ENCODE measurements at places on chromosomes 2 and 18.
A peak's percentile ranks its signal among the peaks of the same experiment; 100 is the strongest.

DNA sequence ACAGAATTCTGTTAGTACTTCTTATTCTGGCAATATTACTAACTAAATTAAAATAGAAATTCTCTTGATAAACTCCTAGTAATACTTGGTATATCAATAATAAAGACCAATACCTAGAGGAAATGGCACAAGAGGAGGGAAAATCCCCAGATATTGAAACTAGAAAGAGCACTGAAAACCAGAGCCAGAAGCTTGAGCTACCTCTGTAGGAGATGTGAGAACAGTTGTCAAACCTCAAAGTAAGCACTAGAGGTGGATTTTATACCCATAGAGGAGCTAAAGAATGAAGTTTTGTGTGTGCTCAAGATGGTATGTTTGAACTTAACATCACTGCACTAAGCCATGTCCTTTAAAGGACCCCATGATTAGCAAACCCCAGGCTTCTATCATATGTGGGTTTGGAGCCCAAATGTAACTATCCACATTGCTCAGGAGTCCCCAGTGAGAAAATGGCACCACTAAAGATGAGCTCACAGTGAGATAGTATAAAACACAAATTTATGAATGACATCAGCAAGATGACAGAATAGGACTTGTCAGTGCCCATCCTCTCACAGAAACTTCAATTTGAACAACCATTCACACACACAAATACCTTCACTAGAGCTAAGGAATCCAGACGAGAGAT is 122.1 kb downstream of the PKP4 start:
- no peak for DNase-seq

DNA sequence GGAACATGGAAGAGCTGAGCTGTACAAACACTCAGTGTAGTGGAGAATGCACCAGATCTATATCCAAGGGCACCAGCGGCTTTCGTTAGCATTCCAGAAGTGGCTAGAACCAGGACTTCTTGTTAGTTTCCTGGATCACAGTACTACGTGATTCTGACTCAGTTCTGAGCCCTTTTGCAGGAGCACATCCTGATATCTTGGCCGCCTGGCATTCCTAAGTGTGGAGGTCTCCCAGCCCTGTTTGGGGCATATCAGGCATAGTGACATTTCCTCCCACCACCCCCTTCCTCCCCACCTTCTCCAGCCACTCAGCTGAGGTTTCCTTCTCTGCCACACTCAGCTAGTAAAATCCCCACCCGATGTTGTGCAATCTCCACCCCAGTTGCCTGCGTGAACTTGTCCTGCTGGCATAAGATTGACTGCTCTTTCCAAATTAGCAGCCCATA is 63.4 kb downstream of the BMP10 start:
- DNase-seq = no peak

GRCh38 chr2:209726311-209726710 is 45.3 kb upstream of the UNC80 start:
- DNase-seq = no peak

GRCh38 chr2:173205375-173205774 is 129.7 kb downstream of the MAP3K20 start:
- no peak for DNase-seq

DNA sequence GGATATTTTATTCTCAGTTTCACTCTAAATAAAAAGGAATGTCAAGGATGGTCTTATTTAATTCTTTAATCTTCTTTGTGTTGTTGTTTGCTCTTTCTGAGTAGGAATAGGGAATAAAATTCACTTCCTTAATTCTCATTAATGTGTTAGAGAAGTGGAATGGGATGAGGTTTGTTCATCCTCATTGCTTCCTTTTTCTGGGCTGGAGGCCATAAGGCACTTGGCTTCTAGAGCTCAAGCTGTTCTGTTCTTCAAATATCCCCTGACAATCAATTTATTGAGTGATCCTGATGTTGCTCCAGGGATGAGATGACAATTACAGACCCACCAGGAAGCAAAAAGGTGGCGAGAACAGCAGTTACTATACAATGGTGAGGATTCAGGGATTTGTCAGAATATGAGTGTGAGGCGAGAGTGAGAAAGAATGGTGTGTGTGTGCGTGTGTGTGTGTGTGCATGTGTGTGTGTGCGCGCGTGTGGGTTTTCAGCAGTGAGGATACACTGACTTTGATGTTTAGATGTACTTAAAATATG is 557.6 kb upstream of the FANCL start:
- DNase-seq = no peak

DNA sequence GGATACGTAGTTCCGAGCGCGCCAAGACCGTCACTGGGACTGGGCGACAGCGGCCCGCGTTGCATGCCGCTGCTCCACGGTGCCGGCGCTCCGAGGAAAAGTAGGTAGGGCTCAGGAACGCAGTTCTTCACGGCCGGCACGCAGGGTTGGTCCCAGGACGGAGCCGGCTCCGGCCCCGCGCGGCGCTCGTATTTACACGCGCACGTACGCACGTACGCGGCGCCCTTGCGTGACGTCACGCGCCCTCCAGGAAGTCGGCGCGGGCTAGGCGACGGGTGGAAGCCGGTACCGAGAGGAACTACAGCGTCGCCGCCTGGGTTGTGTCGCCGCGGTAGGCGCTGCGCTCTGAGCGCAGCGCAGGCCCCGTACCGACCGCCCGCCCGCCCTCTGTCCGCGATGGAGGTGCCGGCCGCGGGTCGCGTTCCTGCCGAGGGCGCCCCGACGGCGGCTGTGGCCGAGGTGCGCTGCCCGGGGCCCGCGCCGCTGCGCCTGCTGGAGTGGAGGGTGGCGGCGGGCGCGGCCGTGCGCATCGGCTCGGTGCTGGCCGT is at the start of gene CTDP1:
CTDP1 (plus strand) TSS at position 252 of the 548 bp plus-strand sequence; CDS start at position 397, 145 bp downstream.
- peak; percentile 93 for DNase-seq

GRCh38 chr2:69020496-69021426 is 7.8 kb downstream of the ANTXR1 start:
- DNase-seq = no peak

DNA sequence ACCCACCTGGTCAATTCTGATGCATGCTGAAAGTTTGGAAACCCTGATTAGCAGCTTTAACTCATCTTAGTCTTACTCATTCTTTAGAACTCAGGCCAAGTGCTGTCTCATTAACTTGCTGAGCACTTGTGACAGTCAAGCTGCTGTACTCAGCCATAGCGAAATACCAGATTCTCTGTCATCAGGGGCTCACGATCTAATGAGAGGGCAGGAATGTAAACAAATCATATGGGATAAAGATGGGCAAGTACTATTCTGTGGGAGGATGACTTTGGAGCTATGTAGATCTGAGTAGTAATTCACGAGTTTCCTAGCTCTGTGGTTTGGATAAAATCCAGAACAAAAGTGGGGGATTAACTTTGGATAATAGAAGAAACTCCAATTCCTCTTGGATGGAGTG is 376.6 kb downstream of the HRH4 start:
- DNase-seq = peak; percentile 91

GRCh38 chr18:10009321-10010144 is 95.7 kb downstream of the VAPA start:
- DNase-seq = no peak

DNA sequence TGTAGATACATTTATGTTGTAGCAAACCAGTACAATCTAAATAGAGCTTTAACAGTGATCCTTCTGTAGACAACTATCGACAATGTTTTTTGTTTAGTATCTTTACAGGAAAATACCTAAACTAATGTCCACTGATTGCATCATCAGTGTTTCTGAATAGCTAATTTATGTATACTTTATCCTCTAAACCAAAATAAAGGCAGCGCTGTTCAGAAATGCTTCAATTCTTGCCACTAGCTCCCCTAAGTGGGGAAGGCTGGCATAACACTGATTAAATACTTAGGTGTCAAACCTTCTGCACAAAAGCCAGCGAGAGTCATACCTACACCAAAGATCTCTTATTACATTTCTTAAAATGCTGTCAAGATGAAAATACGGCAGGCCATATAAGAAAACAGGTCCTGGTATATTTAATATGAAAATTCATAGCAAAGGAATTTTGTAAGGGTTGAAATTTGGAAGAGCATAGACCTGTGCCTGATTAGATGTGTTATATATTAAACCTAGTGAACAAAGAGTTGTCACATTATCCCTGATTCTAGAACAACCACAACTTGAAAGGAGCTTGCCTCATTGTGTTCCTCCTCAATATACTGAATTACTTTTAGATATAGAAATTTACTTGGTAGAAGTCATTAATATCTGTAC is 1693.4 kb upstream of the SLC39A10 start:
- DNase-seq = peak; percentile 71

All from fibroblast of skin of scalp (primary cell).